ENCODE measurements at places on chromosomes 5 and 9.

DNA sequence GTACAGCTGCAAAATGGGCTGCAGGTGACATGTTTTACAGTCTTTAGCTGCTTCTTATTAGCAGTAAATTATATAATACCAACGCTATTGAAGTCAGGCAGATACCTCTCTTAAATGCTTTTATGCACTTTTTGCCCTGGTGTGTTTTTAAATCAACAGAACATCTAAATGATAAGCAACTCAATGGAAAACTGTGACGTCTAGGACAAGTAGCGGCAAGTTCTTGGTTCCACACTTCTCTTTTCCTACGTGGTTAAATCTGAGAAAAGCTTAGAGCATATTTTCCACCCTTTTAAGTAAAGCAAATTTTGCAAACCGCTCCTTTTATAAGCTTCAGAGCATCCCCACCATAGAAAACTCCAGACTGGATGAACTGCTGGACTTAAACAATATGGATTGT is 58.1 kb downstream of the CEMIP2 start:
- DNase-seq = no peak

DNA sequence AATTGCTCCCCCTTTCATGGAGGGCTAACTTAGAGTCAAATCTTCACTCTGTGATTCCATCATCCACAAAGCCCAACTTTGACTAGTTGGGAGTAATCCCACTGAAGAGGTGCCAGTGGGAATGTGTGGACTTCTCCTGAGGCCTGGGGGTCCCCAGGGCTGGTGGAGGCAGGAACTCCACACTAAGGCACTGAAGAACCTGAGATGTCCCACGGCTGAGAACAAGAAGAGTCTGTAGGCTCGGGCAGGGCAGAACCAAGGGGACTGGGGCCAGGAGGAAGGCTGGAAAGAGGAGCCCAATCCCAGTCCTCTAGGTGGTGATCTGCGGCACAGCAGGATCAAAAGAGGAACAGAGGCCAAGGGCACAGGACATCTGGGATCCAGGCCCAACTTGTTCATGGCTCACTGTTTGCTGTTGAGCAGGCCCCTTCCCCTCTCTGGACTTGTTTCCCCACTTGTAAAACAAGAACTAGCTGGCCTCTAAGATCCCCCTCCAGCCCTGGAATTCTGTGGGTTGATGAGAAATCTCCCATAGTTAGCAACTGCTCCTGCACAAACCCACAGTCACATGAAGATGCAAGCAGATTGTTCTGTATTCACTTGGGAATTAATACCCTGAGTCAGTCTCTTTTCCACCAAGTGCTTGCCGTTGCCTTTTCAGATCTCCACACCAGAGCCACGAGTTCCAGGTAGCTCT is 32.7 kb upstream of the ALDH1B1 start:
- no peak for DNase-seq

GRCh38 chr5:15365070-15365469 is 134.9 kb upstream of the FBXL7 start:
- no peak for DNase-seq

- no peak for DNase-seq
These were observed 6.9 kb downstream of the OTULIN start for GRCh38 chr5:14671414-14671813.

GRCh38 chr5:143713047-143714003 is 98.6 kb upstream of the HMHB1 start:
- DNase-seq = no peak
